Retina (tissue), 1 donor: ENCODE measurements at places on chromosomes 2 and 18.
A peak's percentile ranks its signal among the peaks of the same experiment; 100 is the strongest.

GRCh38 chr2:176454893-176455815 lies 185.9 kb downstream of the MTX2 start:
- peak; percentile 87 for DNase-seq

- no peak for DNase-seq
Measured at GRCh38 chr18:66511792-66512191, 92.1 kb downstream of the CDH19 start.

- peak; percentile 87 for DNase-seq
Measured at GRCh38 chr2:176085861-176086771, 2.4 kb upstream of the EVX2 start.

DNA sequence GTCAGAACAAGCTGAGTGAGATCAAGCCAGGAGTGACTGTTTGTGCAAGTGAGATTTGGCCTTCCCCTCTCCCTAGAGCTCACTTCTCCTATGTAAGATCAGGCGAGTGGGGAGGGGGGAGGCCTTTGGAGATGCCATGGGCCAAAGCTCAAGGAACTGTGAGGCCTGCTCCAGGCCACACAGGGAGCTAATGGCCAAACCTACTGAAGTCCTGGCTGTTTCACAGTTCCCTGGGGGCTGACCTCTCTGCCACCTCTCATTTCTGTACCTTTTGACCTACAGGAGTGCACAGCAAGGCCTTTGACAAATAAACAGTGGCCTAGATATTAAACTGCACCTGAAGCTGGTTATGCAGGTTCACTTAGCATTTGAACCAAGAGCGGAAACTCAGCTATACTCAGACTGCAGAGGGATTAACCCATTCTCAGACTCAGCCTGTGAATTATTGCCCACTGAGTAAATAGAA lies 235.0 kb upstream of the NT5C1B start:
- no peak for DNase-seq

GRCh38 chr2:158618891-158619490 lies 162.2 kb downstream of the PKP4 start:
- DNase-seq = no peak

- peak; percentile 96 for DNase-seq
Measured at GRCh38 chr2:130336877-130337734, 5.6 kb upstream of the IMP4 start.

DNA sequence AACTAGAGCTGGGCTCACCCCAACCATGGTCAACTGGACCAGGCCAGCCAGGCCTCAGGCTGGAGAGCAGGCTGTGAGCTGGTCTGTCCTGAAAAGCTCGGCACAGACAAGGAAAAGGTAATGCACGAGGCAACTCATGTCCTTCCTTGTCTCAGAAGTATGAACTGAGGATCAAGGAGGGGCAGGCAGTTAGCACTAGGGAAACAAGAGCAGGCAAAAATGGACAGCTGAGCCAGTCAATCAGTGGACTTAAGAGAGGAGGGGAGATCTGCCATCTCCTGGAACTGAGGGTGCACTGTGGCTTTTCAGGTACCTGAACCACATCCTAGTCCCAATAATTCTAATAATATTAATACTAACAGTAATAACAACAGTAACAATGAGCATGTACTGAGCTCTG lies 20.6 kb upstream of the WIPF1 start:
- no peak for DNase-seq
